ENCODE measurements at places on chromosomes 2 and 18.

- no peak for DNase-seq
These were observed 41.4 kb upstream of the ID2 start for GRCh38 chr2:8640498-8640897.

DNA sequence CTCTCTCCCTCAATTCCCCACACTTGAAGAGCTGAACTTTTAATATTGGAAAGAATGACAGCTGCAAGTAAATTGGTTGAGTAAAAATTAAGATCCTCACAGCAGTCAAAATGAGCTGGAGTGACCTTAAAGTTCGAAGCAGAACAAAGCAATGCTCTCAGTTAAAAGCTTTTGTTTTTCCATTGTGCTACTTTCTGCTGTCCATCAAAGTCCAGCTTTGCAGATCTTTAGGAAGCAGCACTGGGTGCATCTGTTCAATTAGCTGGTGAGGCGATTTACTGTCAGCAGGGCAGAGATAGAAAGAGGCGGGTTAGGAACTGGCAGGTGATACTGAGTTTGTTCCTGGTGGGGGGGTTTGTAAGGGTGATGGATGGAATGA lies 834.8 kb downstream of the CPS1 start:
- no peak for DNase-seq

DNA sequence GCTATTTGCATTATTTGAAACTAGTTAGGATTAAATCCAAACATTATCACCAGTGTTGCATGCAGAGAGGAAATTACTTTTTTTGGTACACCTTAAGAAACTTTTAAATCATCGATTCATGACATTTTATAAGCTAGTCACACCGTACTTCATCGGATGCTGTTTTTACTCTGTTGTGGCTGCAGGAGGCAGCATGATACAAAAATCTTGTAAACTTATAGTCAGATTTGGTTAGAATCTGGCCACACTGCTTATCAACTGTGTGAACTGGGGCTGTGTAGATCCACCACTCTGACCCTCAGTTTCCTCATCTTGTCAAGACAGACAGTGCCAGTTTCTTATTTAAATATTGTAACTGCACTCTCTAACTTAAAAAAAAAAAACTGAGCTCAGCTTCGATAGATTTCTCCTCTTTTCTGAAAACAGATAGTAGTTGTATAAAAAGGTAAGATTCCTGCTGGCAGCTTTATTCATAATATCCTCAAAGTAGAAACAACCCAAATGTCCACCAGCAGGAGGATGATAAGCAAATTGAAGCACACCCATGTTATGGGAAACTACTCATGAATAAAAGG lies 77.8 kb downstream of the RAPGEF4 start:
- DNase-seq: no peak

DNA sequence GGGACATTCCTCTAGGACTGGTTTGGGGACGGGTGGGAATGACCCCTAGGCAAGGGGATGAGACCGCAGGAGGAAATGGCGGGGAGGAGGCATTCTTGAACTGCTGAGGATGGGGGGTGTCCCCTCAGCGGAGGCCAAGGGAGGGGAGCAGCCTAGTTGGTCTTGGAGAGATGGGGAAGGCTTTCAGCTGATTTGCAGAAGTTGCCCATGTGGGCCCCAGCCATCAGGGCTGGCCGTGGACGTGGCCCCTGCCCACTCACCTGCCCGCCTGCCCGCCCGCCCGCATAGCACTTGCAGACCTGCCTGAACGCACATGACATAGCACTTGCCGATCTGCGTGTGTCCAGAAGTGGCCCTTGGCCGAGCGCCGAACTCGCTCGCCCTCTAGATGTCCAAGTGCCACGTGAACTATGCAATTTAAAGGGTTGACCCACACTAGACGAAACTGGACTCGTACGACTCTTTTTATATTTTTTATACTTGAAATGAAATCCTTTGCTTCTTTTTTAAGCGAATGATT lies 4.9 kb downstream of the INHBB start:
- no peak for DNase-seq

DNA sequence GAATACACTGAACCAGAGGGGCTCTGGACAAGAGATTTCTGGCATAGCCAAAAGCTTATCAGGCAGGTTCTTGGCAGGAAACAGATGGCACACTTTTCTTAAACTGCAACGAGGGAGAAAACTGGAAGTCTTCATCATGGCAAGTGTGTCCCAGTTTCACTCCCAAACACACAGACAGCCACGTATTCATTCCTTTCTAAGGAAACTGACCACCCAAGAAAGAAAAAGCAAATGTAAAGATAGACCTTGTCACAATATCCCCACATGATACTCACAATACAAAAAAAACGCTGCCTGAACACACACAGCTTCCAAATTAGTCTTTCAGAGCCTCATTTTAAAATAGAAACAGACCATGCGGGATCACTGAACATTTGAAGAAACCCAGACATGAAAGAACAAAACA lies 40.6 kb upstream of the RTTN start:
- DNase-seq: no peak

DNA sequence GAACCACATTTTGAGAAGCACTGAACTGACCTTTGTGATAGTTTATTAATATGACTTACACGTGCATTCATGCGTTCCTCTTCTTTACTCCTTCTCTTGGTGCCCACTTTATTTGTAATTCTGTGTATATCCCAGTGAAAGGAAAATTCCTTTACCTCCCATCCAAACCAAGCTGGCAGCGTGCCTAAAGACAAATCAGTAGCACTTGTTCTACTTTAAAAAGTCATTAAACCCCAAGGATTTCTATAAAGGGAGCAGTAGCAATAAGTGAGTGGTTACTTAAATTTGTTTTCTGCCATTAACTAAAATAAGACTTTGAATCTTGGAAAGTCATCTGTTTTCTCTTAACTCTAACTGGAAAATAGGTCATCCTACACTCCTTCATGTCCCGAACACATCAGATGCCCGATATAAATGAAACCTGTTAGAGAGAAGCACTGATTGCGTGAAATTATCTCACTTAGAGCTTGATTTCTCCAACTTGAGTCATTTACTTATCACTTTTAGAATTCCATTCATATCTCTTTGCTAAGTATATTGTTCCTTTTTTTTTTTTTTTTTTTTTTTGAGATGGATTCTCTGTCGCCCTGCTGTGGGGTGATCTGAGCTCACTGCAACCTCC lies 10.7 kb downstream of the PIK3C3 start:
- no peak for DNase-seq

DNA sequence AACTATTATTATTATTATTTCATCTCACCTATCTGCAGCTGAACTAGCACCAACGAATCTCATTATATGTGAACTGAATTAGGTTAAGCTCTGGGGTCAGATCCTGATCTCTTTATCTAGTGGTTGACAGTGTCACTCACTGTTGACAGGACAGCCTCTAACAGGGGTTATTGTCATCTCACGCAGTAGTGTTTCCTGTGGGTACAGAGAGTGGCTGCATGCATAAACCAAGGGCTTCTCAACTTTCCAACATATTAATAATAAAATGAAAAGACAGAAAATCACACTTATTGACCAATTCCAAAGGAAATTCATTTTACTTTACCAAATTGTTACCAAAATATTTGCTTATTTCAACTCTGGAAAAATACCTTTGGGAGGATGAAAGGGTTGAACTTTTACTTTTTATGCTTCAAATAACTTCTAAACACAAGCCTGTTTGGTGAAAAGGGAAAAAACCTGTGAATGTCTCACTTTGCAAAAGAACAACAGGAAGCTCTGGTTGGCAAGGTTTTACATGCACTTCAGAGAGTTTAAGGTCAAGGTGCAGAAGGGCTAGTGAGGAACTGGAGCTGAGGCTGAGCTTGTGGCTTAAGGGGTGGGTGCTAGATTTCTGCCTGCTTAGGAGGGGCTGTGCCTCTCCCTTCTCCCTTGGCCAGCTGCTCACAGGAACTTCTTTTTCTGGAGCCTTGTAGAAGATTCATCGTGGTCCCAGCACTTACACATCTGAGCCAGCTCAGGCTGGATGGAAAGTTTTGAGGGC lies 72.6 kb downstream of the CTAGE1 start:
- DNase-seq: peak; percentile 60

DNA sequence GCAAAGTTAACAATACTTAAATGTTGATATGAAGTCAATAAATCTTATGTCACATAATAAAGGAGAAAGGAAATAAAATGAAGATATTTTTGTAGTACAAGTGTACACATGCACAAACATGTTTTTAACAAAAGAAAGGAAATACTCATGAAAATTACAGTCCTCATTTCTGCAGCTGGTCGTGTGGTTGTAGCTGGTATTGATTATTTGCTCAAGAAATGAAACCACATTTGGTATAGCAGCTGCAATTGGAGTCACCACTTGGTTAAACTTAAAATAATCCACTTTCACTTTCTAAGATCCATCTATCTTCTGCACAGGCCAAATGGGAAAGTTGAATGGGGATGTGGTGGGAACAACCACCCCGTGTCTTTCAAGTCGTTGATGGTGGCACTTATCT lies 580.5 kb upstream of the NRXN1 start:
- no peak for DNase-seq

DNA sequence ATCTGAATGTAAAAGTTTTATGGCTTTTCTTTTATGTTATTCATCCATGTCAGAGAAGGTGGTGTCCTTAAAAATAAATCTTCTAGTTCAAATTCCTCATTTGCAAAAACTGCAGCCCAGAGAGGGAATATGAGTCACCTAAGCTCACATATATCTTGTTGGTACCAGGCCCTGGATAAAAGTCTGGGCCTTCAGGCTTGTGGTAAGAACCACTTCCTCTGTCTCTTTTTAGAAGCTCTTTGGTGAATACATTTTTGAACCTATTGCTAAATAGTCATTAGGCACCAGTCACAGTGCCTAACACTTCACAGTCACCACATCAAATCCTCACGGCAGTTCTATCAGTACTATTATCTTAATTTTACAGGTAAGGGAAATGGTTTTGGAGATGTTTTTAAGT lies 199.2 kb downstream of the KCNS3 start:
- DNase-seq: no peak

DNA sequence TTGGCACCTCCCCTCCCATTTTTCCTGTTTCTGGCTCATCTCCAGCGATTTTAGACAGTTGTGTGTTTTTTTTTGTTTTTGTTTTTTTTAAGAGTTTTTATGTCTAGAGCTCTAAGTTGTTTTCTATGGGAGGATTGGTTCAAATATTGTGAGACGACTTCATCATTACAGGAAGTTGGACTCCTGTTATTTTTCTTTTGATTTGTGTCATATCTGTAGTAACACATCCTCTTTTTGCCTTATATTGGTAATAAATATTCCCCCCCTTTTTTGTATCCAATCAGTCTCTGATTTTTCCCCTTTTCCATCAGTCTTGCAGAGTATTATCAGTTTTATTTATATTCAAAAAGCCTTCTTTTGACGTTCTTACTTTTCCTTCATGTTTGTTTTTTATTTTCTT lies 89.0 kb downstream of the KIAA1328 start:
- DNase-seq: no peak

- peak; percentile 56 for DNase-seq
These were observed at the start of gene ABHD1 for GRCh38 chr2:27123302-27124150. TSS of gene ABHD1 (plus strand) at chr2:27123815. CDS start at chr2:27123949, 134 bp downstream.

DNA sequence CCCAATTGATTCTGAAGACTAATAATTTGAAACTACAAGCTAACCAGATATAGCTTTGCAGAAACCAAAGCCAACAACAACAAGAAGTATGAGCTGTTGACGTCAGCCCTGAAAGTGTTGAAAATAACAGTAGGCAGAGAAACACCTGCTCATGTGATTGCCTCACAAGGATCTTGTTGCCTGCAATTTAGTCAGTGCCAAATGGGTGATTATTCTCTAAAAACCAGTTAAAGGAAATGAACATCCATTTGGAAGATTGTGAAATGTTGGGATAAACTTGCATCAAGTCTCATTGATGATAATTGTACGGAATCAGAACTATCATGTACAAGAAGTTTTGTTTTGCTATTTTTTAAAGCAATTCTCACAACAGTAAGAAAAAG lies 2.8 kb downstream of the CYTIP start:
- DNase-seq: peak; percentile 43

GRCh38 chr18:51426996-51427395 lies 229.5 kb upstream of the MEX3C start:
- DNase-seq: no peak

- no peak for DNase-seq
These were observed 3.5 kb upstream of the LIPG start for GRCh38 chr18:49558356-49558755.

DNA sequence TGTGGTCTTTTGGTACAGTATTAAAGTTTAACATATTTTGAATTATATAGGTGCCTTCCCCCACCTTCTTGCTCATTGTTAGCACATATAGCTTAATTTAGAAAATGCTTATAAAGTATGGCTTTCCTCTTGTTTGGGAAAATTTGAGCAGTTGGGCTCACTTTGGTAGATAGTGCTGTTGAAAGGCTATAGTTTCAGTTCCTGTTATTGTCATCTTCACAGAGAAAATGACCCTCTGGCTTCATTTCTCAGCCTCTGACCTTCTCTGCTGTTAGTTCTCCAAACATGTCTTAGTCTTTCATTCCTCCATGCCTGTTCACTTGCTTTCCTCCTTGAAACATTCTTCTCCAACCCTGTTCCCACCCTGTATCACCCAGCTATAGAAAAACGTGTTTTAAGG lies 200.6 kb downstream of the WDR7 start:
- DNase-seq: no peak

- DNase-seq: no peak
These were observed 32.7 kb upstream of the PRLH start for GRCh38 chr2:237533668-237534161.

- no peak for DNase-seq
These were observed 41.1 kb downstream of the STK17B start for GRCh38 chr2:196130039-196130825.

DNA sequence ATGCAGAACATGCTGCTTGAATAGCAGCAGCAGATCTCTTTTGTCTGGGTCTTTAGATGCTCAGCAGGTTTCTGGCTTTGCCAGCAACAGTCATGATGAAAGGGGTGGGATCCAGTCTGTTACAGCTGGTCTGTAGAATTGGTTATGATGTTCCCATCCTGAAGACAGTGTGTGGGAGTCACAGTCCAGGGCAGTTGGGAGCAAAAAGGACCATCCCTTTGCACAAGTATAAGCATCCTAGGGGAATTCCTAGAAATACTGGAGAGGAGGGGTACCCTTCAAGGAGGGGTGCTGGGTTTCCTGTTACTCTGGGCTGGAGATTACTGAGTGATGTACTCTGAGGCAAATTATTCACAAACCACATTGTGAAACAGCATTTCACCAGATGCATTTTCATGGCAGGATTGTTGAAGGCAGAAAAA lies 119.9 kb upstream of the RND3 start:
- no peak for DNase-seq

DNA sequence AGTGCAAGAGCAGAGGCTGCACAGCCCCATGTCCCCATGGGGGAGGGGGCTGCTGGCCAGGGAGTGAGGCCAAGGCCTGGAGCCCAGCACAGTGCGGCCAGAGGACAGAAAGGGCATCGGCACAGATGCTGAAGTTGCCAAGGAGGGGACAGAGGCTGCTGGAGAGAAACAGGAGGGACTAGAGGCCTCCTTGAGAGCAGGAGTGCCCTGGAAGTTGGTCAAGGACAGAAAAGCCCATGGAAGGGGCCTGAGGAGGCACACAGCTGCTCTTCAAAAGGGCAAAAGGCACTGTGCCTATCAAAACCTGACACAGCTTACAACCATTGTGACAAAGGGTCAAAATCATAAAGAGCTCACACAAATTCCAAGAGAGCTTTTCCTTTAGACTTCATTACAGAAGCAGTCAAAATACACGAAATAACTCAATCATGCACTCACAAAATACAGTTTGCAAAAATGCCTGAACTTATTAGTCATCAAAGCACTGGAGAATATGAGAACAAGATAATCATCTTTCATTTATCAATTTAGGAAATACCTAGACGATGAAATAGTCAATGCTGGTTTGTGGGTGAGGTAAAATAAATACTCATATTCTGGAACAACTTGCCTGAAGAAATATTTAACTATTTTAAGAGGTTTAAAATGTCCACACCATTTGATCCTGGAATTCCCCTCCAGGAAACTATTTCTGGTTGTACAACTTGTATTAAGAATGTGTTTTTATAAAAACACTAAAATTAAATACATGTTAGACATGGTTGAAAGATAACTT lies 79.6 kb downstream of the USP40 start:
- no peak for DNase-seq

All from activated gamma-delta T cell treated with Interleukin-2 at 50 U/mL for 16 hours (primary cell).